Tibial artery (tissue), 4 donors: ENCODE measurements at places on chromosomes 7 and 10.

- no peak overlapping the region for H3K27ac ChIP-seq
- H3K4me1 ChIP-seq: no peaks in the 10 kb centered on the region
- H3K27me3 ChIP-seq: no peaks in the 10 kb centered on the region
- no peak overlapping the region for H3K4me3 ChIP-seq
Measured at GRCh38 chr7:34659472-34660075, 1.6 kb downstream of the NPSR1 start.

DNA sequence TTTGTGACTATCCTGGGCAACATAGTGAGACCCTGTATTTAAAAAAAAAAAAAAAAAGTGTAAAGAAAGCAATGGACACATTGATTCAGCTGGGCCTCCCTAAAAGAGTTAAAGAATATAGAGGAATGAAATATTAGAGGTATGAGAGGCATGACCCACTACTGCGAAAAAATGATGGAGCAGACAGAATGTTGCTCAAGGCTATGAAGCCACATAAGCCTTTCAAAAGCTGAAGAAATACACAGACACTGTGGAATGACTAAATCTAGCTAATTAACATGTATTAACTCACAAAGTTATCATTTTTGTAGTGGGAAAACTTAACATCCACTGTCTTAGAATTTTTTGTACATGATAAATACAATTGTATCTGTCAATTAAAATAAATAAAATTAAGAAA, 107.3 kb downstream of the HGF start:
- no peak overlapping the region for H3K4me3 ChIP-seq
- no peaks in the 10 kb centered on the region for H3K4me1 ChIP-seq
- no peaks in the 10 kb centered on the region for H3K27me3 ChIP-seq

DNA sequence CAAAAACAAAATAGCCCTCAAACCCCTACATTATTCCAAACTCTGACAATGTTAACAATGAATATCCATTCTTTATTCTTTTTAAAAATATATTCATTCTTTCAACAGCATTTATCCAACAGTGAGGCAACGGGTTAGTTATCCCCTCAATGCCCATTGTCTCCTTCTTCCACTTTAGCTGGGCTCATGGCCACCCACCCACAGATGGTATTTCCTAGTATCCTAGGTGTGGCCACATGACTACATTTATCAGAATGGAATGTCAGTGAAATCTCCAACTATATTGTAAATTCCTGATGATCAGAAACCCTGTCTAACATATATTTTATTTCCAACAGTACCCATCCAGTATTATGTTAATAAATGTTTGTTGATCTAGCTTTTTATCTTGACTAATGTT, 13.6 kb downstream of the HOXA1 start:
- no peaks in the 10 kb centered on the region for H3K36me3 ChIP-seq
- no peaks in the 10 kb centered on the region for H3K4me1 ChIP-seq
- DNase-seq: no peak
- no peak overlapping the region for H3K4me3 ChIP-seq
- no peak overlapping the region for H3K27ac ChIP-seq

- no peaks in the 10 kb centered on the region for H3K27me3 ChIP-seq
- no peak for DNase-seq
- H3K4me3 ChIP-seq: no peak overlapping the region
- H3K36me3 ChIP-seq: no peaks in the 10 kb centered on the region
- H3K4me1 ChIP-seq: peaks cover 3% of the 10 kb centered on the region
- H3K27ac ChIP-seq: no peak overlapping the region
Measured at GRCh38 chr10:61304746-61305145, 148.4 kb downstream of the TMEM26 start.

DNA sequence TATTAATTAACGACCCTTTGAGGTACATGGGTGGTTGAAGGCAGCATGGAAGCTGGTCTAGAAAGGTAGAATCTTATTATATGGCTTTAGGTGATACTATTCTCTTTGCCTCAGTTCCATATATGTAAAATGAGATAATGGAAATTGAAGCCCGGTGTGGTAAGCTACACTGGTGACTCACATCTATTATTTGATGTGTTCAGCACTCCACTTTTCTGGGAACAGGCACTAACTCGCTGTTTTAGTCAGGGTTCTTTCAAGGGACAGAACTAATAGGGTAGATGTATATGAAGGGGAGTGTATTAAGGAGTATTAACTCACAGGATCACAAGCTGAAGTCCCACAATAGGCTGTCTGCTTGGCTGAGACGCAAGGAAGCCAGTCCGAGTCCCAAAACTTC, 4.4 kb upstream of the TRUB1 start:
- no peaks in the 10 kb centered on the region for H3K4me1 ChIP-seq
- no peak overlapping the region for H3K27ac ChIP-seq
- H3K4me3 ChIP-seq: no peak overlapping the region
- H3K27me3 ChIP-seq: no peaks in the 10 kb centered on the region

DNA sequence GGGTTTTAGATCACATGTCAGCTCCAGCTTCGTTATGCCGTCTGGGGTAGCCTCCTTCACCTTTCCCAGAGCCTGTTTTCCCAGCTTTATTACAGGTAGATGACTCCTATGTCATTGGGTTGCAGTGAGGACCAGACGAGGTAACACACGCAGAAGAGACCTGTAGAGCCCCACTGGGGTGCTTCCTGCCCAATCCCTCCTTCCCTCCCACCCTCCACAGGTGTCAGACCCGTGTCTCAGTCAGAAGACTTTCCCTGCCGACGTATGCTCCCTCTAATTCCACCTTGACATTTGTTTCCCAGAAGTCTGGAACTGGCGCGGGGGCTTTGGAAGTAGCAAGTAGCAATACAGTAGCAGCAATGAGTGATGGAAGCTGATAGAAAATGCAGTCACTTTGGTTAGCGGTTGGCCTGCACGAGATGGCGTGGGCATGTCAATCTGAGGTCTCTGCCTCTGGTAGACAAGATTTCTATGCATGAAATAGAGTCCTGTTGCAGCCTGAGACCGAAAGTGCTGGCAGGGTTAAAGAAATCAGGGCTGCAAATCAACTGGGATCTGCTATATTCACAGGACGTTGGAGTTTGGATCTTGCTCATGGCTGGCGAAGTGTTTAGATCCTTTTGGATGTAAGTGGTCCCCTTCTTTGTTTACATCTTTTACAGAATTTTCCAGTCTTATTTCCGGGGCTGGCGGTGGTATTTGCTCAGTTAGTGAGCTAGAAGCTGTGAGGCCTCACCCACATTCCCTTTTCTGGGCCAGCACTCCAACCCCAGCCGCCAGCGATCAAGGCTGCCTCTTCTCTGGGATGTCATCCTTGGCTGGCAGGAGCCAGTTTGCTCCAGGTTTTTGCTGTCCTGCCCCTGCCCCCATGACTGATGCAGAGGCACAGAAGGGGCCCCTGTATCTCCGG, 78.3 kb upstream of the KMT2C start:
- no peaks in the 10 kb centered on the region for H3K36me3 ChIP-seq
- H3K4me1 ChIP-seq: no peaks in the 10 kb centered on the region
- H3K27me3 ChIP-seq: peaks cover 5% of the 10 kb centered on the region
- no peak for DNase-seq
- no peak overlapping the region for H3K4me3 ChIP-seq

- H3K4me3 ChIP-seq: no peak overlapping the region
- peak overlapping the region; percentile 89 for H3K27ac ChIP-seq
- H3K36me3 ChIP-seq: peaks cover 14% of the 10 kb centered on the region
- peaks cover 52% of the 10 kb centered on the region for H3K4me1 ChIP-seq
Measured at GRCh38 chr10:79397575-79398303, 47.7 kb downstream of the ZCCHC24 start.

DNA sequence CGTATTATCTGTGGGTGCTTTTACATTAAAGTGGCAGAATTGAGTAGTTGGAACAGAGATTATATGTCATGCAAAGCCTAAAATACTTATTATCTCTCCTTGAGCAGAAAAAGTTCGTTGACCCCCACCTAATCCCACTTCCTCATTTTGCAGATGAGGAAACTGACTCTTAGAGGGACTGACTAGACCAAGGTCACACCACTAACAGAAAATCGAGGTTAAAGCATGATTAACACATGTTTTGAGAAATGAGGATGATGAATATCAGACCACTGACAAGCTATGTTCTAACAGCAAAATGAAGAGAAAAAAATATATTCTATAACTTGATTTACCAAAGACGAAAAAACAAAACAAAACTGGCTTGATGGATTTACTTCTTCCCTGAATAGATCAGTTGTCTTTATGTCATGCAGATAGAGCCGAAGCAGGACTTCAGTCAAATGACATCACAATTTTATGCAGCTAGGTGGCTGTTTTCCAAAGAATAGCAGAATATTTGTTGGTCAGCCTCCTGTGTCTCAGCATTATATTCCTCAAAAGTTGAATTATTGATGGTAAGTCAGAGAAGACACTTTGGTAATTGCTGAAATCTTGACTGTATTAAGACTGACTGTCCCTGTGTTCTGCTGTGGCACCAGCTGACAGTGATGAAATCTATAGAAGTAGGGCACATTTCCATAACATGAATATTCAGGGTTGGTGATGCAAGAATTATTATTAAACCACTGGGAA, 24.2 kb upstream of the SMIM30 start:
- no peaks in the 10 kb centered on the region for H3K27me3 ChIP-seq
- H3K36me3 ChIP-seq: no peaks in the 10 kb centered on the region
- no peak overlapping the region for H3K27ac ChIP-seq

DNA sequence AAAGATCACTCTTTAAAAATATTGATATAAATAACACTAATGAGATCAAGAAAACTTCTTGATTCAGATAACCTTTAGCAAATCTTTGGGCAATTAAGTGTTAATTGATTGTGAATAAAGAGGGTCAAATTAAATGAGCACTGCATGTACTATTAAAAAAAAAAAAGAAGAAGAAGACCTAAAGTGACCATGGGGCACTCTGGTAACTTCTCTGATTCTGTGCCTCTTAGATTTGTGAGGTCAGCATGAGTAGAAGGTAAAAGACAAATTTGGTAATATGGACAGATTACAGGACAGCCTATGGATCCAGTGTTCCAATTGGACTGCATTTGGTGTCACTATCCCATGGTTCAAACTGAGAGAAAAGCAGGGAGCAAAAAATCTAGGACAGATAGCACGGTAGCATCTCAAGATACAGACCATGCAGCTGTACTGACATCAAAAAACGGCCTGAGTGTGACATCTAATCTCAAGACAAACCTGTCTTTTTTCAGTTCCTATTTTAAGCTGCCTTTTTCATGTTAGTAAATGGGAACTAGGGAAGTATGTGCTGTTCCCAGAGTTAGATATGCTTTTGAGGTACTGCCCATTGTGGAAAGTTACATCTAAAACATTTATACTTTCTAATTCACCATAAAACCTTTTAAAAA, 128.0 kb downstream of the KCND2 start:
- DNase-seq: no peak
- no peaks in the 10 kb centered on the region for H3K27me3 ChIP-seq
- H3K27ac ChIP-seq: no peak overlapping the region
- H3K4me3 ChIP-seq: no peak overlapping the region

DNA sequence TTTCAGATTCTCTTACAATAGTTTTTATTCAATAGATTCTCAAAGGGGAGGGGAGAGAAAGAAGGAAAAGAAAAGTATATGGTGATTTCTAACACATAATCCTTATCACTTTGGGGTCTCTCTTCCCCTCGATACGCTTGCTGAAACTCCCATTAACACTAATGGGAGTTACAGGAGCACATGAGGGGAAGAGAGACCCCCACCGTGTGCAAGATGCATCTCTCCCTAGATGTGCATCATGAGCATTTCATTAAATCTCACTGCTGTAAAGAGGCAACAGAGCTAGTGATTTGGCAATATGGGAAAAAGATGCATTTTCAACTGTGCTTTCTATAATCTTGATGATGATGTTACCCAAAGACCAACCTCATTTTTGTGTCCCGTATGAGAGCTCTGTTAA, 177.4 kb downstream of the SKAP2 start:
- H3K4me1 ChIP-seq: peaks cover 12% of the 10 kb centered on the region

DNA sequence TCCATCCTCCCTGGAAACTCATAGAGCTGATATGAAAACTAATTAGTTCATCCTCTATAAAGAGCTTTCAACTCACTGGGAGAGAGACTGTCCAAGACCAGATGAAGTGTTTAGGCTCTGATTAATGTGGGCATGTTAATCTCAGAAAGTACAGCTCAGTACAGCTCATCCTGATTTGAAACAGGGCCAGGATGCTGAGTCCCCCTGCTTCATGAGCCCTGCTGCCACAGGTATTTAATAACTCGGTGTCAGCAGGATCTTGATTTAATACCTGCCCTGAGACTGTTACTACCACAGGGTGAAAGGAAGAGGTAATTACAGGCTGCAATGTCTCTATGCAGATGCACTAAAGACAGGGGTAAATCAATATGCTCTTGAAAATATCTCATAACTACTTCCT, 10.8 kb downstream of the LMOD2 start:
- H3K36me3 ChIP-seq: no peaks in the 10 kb centered on the region
- no peaks in the 10 kb centered on the region for H3K27me3 ChIP-seq
- H3K27ac ChIP-seq: no peak overlapping the region
- no peak overlapping the region for H3K4me3 ChIP-seq

DNA sequence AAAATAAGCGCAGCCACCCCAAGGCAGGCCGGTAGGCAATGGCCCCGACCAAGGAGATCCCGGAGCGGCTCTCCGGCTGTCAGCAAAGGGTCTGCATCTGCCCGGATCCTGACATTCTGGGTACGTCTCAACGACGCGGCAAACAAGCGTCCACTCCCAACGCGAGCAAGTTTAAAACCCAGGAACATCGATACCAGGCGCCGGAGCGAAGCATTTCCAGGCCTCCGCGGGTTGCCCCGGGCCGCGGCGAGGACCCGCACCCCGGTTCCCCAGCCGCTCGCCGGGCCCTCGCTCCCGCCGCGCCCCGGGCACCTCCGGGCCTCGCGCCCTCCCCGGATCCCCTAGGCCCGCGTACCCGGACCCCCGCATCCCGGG, 453 bp downstream of the URGCP start:
- peak overlapping the region; percentile 71 for H3K4me3 ChIP-seq
- H3K27me3 ChIP-seq: no peaks in the 10 kb centered on the region
- no peaks in the 10 kb centered on the region for H3K36me3 ChIP-seq
- H3K4me1 ChIP-seq: peaks cover 20% of the 10 kb centered on the region
- peak overlapping the region; percentile 90 for H3K27ac ChIP-seq

DNA sequence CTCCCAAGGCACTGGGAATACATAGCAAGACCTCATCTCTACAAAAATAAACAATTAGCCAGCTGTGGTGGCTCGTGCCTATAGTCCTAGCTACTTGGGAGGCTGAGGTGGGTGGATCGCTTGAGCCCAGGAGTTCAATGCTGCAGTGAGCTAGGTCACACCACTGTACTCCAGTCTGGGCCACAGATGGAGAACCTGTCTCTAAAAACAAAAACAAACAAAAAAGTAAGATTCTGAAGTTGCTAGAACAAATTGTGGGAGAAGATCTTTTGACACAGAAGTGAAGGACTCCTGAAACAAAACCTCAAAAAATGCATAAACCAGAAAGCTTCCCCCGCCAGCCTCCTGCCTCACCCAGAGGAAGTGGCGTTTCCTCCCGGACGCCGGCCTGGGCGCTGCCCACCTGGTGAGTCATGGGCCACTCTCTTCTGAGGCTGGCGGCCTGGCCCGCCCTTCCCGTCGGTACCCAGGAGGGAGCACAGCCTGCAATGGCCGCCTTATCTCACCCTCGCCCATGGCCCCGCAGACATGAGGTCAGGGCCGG, 25.4 kb upstream of the ELN start:
- no peaks in the 10 kb centered on the region for H3K36me3 ChIP-seq
- peaks cover 62% of the 10 kb centered on the region for H3K4me1 ChIP-seq
- DNase-seq: peak; percentile 65
- peak overlapping the region; percentile 17 for H3K4me3 ChIP-seq
